ENCODE measurements at places on chromosomes 11 and 22.
A peak's percentile ranks its signal among the peaks of the same experiment; 100 is the strongest.

- DNase-seq = no peak
Measured at GRCh38 chr11:16096336-16096735, 260.0 kb downstream of the SOX6 start.

- DNase-seq = no peak
Measured at GRCh38 chr11:108985945-108986279, 321.0 kb downstream of the DDX10 start.

- no peak for DNase-seq
Measured at GRCh38 chr11:15307619-15308024, 192.9 kb downstream of the INSC start.

DNA sequence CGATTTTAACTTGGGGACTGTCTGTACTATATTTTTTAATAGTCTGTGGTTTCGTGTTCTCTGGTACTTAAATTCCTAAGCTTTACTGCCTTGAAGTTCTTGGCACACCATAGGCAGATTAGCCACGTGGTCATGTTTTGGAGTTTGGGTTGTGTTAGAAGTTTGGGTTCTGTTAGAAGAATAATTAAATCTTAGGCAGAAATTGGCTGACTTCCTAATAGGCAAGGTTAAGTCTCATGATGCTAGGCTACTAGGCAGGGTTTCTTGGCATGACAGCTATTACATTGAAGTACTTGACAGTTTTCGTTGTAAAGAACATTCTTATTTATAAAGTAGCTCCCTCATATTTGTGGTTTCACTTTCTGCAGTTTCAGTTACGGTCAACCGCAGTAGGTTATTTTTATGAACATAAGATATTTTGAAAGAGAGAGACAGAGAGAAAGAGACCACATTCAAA, 30.0 kb upstream of the MMP7 start:
- DNase-seq = peak; percentile 9

DNA sequence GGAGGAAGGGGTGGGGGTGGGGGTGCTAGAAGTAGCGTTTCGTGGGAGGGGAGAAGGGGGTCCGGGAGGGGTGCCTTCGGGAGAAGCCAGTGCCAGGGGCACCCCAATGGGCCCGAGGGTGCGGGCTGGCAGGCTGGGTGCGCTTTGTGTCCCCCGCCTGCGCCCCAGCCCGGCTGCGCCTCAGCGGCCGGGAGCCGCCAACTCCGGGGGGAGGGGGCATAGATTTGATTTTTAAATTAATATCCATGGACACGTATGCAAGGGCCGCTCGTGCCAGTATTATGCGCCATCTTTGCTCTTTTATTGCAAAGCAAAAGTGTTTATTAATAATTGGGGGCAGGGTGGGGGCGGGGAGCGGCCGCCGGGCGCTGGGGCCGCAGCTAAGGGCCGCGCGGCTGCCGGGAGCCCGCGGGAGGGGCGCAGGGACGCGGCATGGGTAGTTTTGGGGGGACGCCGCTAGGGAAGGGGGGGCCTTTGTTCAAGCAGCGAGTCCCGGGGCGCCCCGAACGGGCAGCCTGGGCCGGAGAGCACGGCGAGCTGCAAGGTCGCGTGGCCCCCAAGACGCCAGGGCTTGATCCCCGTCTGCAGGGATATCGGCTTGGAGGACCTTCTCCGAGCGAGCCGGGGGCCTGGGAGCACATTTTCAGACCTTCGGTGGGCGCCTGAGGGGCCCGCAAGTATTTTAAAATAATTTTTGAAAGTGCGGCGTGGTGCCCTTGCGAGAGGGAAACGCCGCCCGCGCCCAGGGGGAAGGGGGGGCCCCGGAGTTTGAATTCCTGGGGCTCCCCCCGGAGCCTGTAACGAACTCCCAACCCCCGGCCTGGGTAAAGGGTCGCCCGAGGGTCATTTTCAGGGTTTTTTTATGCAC, 959 bp downstream of the CCND1 start:
- DNase-seq = no peak

- DNase-seq = no peak
Measured at GRCh38 chr11:124301548-124301947, 12.2 kb downstream of the OR8D1 start.

GRCh38 chr11:79440571-79441460, at the start of gene TENM4:
TENM4 (minus strand) TSS chr11:79441030; CDS start chr11:79069944, 371,086 bp downstream.
- DNase-seq = no peak

DNA sequence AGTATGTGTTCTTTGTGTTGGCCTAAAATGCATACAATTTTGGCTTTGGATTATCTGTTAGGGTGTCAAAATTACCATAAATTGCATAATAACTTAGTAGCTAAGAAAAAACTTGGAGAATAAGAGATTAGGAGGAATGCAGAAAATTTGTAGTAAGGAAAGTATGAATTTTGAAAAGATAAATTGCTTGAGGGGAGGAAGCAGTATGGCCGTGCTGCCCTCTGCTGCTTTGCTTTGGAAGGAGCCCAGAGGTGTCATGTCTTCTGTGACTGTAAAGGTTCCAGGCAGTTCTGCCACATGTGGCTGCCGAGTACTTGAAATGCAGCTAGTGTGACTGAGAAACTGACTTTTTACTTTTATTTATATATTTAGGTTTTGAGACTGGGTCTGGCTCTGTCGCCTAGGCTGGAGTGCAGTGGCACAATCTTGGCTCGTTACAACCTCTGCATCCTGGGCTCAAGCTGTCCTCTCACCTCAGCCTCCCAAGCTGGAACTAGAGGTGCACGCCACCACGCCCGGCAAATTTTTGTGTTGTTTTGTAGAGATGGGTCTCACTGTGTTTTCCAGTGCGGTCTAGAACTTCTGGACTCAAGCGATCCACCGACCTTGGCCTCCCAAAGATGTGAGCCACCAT, 1.8 kb downstream of the ADSL start:
- peak; percentile 71 for DNase-seq

- no peak for DNase-seq
Measured at GRCh38 chr11:12941671-12942070, 67.4 kb upstream of the RASSF10 start.

GRCh38 chr22:41998361-41999261, at the start of gene WBP2NL:
WBP2NL (plus strand) TSS chr22:41998788; CDS start chr22:41998819, 31 bp downstream.
- DNase-seq = peak; percentile 90
